Stimulated activated CD4-positive, alpha-beta T cell treated with anti-CD3 and anti-CD28 coated beads, Interleukin-2, amount 100 ng/mL, for 24 hours (primary cell): ENCODE measurements at places on chromosomes 11 and 22.

DNA sequence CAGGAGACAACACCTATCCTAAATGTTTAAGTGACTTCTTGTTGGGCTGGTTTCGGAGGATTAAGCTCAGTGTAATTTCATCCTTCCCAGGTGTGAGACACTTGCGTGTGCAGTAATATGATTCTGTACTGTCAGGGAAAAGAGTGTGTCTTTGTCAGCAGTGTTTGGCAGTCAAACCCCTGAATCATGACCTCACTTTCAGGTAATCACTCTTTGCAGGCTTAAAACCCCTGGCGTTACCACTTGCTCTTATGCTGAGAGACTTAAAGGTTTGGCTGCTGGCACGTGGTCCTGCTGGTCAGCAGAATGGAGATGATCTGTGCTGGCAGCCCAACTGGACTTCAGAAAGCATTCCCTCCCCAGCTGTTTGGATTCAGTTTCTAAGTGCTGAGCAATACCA lies 56.1 kb downstream of the APIP start:
- DNase-seq, result no peak

- peak; percentile 67 for DNase-seq
These were observed 6.5 kb upstream of the MFNG start for GRCh38 chr22:37492428-37493344.

GRCh38 chr22:38017272-38017920 lies 33.0 kb upstream of the SOX10 start:
- no peak for DNase-seq

- peak; percentile 16 for DNase-seq
These were observed 6.2 kb downstream of the SCGB1C1 start for GRCh38 chr11:199004-199581.

DNA sequence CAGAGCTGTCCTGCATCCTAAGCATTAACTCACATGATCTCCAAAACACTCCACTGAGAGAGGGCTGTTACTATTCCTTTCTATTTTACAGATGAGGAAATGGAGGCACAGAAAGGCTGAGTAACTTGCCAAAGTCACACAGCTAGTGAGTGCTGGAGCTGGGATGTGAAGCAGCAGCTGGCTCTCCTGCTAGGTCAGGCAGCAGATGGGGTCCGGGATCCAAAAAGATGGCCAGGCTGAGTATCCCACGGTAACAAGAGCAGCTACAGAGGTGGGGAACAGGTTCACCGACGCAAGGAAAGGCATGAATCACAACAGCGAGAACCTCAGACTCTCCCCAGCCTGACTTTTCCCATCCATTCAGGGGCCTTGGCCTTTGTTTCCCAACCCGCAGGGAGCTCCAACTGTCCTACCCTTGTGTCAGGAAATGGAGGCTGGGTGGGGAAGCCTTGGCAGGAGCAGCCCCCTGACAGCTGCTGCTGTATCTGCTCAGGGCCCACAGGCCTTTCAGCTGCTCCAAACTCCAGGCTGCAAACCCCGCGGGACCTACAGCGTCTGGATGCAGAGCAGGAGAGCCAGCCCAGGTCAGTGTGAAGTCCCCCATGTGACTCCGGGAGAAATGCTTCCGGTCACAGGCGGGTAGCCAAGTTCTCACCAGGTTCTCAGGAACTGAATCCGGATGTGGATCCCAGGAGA lies 29.5 kb downstream of the DKK3 start:
- DNase-seq, result no peak

GRCh38 chr11:35426351-35426750 lies 7.0 kb upstream of the SLC1A2 start:
- no peak for DNase-seq

DNA sequence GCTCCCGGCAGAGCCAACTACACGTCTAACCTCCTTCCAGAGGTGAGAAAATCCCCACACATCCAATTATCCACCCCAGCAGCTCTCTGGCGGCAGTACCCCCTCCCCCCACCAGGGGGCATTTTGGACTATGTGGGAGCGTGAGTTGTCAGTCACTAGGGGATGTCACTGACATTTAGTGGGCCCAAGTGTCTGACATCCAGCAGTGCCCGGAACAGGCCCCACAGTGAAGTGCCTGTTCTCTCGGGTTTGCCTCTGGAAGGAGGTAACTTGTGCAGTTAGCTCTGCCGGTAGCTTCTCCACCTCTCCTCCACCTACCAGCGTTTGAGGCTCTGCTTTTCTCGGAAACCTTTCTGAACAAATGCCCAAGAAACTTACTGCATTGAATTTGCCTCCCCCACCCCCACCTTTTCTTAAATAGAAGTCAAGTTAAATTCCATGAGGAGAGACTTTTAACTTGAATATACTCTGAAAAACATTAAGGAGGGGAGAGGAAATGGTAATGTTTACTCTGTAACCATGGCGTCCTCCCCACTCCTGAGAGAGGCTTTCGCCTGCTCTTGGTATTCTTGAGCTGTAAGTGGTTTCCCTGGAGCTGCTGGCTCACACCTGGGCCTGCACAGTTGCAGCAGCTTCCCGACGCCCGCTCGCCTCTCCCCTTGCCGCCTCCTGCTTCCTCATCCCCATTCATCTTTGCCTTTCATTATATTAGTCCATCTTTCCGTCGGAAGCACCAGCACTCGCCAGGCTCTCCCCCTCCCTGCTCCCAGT lies 112.8 kb downstream of the WNT7B start:
- peak; percentile 88 for DNase-seq

GRCh38 chr22:48937032-48937639 lies 890.5 kb downstream of the BRD1 start:
- DNase-seq, result no peak

DNA sequence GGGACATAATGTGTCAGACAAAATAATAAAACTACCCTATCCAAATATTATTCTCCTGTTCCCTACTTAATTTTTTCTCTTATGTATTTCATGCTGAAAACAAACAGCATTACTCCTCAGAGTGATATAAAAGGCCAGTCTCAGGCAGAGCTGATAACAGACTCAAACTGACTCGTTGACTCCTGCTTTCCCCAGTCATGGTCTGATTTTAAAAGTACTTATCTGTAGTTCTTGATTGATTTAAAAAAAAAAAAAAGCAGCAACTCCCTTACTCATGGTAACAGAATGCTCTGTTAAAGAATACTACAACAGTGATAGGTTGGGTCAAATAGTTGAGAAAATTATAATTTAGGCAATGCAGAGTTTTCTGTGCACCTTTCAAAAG lies 90.3 kb upstream of the BARX2 start:
- DNase-seq, result no peak

DNA sequence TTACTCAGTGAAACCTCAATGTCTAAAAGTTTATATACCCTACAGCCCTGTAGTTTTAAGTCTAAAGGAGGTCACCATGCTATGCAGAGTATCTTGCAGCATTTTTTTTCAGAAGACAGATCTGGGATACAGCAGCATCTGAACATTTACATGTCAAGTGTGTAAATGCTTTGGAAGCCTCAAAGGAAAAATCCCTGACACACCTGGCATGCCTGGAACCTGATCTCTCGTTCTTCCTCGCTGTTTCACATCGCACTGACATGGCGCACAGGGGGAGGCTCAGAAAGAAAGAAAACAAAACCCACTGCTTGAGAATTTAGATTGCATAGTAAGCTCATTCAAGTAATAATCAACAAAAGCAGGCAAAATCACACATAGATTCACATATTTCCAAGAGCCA lies 31.0 kb downstream of the PAX6 start:
- DNase-seq, result no peak

DNA sequence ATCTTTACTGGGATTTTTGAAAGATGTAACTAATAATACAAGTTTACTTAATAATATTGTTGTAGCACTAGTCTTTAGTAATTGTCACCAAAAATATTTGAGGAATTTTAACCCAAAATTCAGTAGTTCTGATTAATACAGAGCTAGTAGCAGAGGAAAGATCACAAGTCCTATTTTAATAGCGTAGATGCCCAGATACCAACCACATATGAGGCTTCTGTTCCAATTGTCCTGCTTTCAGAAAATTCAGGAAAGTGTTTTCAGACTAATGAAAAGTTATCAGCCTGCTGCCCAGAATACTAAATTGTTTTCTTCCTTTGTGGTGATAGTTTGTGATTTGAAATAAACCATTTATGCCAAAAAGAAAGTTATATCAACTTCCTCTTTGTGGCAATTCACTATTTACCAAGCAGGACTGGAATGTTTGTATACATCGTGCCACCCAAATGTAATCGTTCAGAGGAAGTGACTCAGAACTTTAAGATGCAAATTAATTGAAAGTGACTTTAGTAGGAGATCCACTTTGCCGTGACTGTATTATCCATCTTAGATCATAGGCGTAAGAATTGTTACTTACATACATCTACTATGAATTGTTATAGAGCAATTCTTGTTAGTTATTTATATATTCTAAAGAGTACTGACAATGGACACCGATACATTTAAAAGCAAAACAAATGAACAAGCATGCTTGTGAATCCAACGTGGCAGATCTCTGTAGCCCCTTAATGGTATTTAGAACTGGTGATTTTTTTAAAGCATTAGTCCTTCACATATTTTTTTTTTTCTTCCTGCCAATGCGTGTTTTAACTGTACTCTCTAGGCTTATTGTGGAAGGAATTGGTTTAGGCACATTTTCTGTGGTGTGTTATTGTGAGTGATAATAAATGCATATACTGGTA lies 231.0 kb downstream of the DDX10 start:
- DNase-seq, result no peak

DNA sequence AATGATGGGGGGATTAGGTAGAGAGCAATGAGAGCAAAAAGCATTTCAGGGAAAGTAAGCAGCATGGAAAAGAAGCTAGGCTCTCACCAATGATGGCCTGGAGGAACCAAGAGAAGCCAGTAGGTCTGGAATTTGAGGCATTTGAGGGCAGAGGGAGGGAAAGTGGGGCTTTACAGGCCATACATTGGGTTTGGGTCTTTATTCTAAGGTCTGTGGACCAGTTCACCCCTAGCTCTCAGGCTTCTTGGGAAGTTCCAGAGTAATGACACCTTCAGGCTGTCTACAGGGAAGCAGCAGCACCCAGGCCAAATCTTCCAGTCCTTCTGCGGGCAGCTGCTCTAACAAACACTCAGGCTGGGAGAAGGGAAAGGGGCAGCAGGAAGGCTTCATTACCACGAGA lies 29.4 kb downstream of the ARFGAP2 start:
- no peak for DNase-seq
